ENCODE measurements at places on chromosomes 5 and 9.

DNA sequence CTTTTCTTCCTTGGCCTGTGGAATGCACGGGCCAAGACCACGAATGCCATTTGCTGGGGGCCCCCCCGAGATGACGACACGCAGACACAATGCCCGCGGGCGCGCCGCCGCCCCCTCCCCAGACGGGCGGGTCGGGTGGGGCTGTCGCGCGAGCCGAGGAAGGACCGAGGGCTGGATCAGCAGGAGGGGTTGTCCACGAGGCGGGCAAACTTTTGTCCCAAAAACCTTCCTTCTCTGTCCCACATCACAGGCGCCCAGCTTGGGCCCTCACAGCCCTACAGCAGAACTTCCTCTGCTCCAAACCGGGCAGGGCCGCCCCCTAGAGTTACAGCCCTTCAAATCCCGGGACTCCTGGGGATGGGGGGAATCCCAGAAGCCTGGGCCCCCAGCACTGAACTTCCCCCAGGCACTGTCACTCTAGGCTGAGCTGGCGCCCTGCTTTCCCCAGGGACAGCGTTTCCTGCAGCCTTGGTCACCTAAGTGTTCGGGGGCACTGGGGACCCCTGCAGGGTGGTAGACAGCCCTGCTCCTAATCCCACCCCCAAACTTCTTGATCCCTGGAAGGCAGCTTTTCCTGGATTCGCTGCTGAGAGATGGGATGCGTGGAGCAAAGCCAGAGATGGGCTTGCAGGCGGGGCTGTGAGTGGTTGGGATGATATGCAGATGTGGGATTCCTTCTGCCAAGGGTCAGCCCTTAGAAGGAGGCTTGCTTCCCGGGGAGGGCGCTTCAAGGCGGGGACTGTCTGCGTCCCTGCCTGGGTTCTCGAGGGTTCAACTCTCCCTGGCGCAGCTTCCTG, 980 bp downstream of the COL5A1 start:
- no peak for DNase-seq

DNA sequence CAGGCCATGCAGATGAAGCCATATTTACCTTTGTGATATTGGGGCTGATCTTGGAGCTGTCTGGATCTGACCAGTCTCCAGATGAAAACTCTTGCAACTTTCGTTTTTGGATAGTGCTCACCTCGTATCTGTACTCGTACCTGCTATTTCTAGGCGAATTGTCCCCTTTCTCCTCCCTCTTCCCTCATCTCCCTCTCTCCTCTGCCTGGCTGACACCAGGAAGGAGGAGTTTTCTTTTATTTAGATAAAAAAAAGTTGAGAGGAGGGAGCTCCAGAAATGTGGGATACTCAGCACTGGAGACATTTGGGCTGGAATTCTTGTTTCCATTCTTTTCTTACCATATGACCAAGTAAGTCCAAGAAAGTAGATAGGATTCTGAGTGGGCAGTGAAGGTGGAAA, 54.6 kb upstream of the ABL1 start:
- DNase-seq = no peak

GRCh38 chr5:164335837-164336236, 830.4 kb downstream of the MAT2B start:
- no peak for DNase-seq

DNA sequence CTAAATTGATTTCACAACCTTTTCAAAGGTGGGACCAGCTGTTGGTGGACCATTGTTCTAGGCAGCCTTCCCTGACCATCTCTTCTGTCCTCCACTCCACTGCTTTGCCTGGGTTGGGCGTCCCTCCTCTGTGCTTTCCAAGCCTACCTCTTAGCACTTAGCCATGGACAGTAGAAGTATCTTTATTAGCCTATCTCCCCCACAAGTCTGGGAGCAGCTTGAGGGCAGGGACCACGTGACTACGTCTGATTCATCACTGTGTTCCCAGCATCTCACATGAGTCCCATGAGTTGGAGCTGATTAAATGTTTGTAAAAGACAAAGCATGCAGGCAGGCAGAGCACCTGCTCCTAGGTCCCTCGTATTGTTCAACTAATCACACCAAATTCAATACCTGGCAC, 20.9 kb downstream of the MORN5 start:
- DNase-seq = no peak

- DNase-seq = no peak
Measured at GRCh38 chr5:162711244-162711643, 643.7 kb downstream of the GABRG2 start.

GRCh38 chr5:52119768-52120167, 667.9 kb upstream of the ITGA1 start:
- no peak for DNase-seq

DNA sequence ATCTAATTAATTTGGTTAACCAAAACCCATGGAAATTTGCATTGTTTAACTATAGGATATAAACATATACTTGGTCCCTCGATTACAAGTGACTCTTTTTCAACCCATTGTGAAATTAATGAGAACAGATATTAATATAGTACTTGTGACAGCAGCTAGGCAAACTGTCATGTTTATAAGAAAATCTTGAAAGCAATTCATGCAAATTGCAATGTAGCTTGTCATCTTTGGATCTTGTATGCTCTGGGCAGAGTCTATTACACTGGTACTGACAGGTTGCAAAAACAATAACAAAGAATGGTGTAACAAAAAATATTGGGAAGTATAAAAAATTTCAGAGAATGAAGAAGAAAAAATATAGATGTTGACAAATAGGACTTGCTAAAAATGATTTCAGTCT, 941.0 kb downstream of the DNAH5 start:
- DNase-seq = no peak

DNA sequence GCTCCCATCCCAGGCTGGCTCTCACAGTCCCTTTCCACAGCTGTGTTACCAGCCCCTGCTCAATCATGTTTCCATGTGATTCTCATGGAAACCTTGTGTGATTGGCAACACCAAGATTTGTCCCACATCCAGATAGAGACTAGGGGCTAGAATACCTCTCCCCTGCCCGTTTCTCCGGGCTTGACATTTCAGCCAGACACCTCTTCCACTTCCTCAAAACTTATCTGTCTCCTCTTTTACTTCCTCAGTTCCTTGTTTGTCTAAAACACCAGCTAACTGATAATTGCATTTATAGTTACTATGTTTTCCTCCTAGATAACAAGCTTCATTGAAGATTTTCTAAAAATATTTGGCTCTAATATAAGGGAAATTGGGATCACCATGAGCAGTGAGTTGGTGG, 16.6 kb upstream of the KCNMB1 start:
- DNase-seq = no peak

DNA sequence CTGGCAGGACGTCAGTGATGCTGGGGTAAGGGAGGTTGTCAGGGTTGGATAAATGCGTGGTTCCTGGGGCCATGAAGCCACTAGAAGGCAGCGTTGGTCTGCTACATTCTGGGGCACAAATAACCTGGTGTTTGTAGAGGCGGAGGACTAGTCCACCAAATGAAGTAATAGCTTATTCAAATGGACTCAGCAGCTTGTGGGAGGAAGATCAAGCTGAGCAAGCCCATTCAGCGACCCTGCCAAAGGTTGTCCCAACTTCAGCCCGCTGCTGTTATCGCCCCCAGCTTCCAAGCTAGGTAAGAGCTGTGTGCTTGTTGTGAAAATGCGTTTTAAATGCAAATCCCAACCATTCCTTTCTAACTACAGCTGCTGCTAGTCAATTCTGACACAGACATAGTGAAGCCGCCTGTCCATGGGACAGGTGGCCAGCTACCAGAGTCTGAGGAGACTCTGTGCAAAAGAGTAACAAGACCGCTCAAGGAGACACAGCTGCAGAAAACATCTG, 7.6 kb upstream of the FAM240B start:
- DNase-seq = no peak

- DNase-seq = no peak
Measured at GRCh38 chr9:33129886-33130881, 37.0 kb downstream of the B4GALT1 start.

GRCh38 chr5:103867857-103868598, 305.4 kb upstream of the NUDT12 start:
- no peak for DNase-seq

- DNase-seq = no peak
Measured at GRCh38 chr9:95791286-95791685, 84.2 kb upstream of the ERCC6L2 start.

DNA sequence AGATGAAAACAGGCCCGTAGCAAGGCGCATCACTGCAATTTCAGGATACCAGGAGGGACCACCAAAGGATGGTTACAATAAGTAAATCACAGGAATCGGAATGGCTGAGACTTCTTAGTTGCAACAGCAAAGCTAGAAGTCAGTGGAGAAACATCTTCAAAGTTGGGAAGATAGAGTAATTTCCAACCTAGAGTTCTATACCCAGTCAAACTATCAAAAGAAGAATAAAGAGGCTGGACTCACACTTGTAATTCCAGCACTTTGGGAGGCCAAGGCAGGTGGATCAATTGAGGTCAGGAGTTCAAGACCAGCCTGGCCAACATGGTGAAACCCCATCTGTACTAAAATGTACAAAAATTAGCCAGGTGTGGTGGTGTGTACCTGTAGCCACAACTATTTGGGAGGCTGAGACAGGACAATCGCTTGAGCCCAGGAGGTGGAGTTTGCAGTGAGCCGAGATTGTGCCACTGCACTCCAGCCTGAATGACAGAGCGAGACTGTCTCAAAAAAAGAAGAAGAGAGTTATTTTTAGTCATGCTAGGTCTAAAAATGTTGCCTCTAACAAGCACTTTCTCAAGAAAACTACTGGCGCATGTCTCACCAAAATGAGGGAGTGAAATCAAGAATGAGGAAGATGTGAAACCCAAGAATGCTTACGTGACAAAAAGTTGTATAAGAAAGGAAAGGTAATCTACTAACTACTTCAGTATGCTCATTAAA, 267.7 kb downstream of the DENND1A start:
- no peak for DNase-seq

GRCh38 chr5:2433086-2433485, 318.4 kb downstream of the IRX2 start:
- no peak for DNase-seq

GRCh38 chr5:2205185-2205585, 322.5 kb upstream of the IRX4 start:
- no peak for DNase-seq

GRCh38 chr9:61670616-61671015, 480.8 kb downstream of the SPATA31A7 start:
- DNase-seq = no peak

DNA sequence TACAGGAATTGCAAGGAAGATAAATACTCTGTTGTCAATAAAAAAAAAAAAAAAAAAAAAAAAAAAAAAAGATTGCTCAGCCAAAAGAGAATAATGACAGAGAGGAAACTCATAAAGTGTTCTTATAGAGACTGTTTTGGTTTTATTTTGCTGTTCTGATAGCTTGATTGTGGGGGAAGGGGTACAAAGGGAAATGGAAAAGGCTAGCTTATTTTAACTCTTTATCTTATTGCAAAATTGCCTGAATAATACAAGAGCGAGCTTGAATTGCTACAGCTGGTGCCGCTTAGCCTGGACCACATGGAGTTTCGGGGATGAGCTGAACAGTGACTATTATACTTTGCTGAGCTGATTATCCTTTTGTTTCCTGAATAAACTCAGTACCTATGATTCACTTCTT, 31.0 kb upstream of the SHISAL2B start:
- no peak for DNase-seq

DNA sequence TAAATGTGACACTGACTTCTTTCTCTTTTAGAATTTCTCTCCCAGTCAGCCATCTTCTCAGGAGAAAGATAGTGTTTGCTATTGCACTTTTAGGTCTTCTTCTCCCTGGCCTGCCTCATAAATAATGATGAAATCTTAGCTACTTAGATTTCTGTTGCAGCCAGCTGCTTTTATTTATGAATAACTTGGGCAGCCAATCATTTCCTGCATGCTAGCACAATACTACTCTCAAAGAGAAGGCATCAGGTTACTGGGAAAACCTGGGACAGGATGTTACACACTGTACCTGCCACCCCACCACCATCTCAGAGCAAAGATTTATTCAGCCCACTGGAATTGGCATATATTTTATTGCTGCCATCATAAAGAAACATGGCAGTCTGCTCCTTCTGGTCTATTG, 266.6 kb downstream of the PRELID2 start:
- no peak for DNase-seq

GRCh38 chr9:15915711-15916110, 362.9 kb downstream of the CCDC171 start:
- no peak for DNase-seq

DNA sequence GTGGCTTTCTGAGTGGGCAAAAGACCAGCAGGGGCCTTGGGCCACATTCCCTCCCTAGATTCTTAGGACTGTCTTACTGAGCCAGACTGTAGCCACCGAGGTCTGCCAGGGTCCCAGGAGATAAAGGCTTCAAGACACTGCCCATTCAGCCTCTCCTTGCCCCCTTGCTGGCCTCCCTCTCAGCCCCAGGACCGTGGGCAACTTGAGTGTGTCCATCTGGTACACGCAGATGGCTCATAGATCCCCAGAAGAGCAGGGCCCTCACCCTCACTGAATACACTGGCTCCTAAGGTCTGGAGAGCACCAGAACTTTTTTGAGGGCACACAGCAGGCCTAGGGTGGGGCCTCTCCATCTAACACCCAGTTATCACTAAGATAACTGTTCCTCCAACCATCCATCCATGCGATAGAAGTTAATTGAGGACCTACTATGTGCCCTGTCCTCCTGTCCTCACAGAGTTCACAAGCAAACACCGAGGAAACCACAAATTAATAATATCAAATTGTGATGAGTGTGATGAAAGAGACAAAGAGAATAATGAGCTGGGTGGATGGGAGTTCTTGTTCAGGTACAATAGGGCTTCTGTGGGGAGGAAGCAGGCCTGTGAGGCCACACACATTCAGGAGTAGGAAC, 4.9 kb upstream of the PDGFRB start:
- no peak for DNase-seq

- no peak for DNase-seq
Measured at GRCh38 chr9:88574953-88575352, 40.0 kb downstream of the NXNL2 start.

- no peak for DNase-seq
Measured at GRCh38 chr9:87505869-87506678, 8.4 kb downstream of the DAPK1 start.

DNA sequence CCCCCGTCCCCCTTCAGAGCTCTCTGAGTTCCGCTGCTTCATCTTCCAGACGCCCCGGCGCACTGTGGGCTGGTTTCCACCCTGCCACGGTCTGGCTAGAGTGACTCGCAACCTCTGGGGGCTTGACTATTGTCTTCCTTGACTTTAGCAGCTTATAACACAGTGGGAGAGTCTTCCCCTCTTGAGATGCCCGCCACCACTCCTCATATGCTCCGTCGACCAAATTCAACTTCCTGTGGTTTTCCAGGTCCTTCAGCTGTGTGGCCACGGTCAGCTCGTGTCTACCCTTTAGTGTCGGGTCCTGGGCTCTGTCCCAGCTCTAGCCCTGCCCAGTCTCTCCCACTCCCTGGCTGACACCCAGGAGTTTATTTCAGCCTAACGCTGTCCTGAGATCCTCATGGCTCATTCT, 28.2 kb upstream of the NCS1 start:
- no peak for DNase-seq
